CD4-positive, alpha-beta T cell treated with Interleukin-2 at 100 ng/mL for 4 hours (primary cell): ENCODE measurements at places on chromosomes 12 and 14.

DNA sequence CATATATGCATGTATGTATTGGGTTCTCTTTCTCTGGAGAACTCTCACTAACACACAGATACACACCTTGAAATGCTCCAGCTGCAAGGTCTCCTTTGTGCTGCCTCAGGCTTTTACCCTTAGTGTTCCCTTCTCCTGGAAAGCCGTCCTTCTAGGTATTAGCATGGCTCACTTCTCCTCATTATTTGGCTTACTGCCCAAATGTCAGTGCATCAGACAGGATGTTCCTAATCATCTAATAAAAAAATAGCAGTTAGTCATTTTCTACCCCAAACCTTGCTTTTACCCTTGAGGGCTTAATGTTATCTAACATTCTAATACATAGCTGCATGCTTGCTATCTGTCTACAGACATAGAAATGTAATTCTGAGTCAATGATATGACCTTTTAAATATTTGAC, 109.0 kb upstream of the SLC16A7 start:
- DNase-seq = no peak

- DNase-seq = no peak
These were observed 10.7 kb downstream of the TCTN2 start for GRCh38 chr12:123681605-123682004.

GRCh38 chr12:96193725-96194575, at the start of gene ELK3:
TSS of gene ELK3 (plus strand) at chr12:96194375.
- peak; percentile 63 for DNase-seq

DNA sequence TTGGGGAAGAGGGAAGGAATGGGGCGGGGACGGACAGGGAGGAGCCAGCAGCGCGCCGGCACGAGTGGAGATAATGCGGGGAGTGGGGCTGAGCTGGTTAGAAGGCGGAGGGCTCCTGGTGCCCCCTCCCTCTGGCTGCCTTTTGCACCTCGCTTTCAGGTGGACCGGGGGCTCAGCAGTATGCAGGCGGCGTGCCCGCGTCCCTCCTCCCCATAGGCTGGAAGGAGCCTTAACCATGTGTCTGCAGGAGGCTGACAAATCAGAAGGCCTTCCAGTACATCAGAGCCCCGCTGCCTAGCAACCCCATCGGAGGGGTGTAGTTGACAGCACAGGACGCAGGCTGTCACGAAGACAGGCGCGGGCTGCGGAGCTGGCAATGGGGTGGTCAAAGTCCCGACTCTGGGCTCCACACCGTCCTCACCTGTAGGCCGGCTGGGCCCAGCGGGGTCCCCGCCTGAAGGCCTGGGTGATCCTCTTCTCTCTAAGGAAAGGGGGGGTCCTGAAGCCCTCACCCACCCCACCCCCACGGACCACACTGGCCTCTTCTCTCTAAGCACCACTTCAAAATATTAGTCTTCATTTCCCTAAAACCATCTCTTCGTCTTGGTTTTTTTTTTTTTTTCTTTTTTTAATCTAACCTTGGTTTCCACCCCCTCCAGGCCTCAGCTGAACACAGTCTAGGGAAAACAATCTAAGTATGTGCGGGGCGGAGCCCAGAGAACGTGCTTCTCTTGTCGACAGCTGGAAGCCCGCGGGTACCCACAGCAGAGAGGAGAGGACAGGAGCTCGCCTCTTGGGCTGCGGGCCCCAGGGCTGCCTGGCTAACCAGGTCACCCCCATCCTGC, 44.5 kb downstream of the KDM2B start:
- peak; percentile 64 for DNase-seq

GRCh38 chr12:129076441-129077320, 223.4 kb downstream of the GLT1D1 start:
- DNase-seq = no peak

- DNase-seq = no peak
These were observed 41.8 kb upstream of the COL2A1 start for GRCh38 chr12:48045965-48046518.

- no peak for DNase-seq
These were observed 27.2 kb downstream of the SPX start for GRCh38 chr12:21553329-21553675.

- DNase-seq = no peak
These were observed 917.7 kb downstream of the DIO2 start for GRCh38 chr14:79293482-79294177.

GRCh38 chr14:102591372-102591943, 991 bp upstream of the RCOR1 start:
- no peak for DNase-seq

DNA sequence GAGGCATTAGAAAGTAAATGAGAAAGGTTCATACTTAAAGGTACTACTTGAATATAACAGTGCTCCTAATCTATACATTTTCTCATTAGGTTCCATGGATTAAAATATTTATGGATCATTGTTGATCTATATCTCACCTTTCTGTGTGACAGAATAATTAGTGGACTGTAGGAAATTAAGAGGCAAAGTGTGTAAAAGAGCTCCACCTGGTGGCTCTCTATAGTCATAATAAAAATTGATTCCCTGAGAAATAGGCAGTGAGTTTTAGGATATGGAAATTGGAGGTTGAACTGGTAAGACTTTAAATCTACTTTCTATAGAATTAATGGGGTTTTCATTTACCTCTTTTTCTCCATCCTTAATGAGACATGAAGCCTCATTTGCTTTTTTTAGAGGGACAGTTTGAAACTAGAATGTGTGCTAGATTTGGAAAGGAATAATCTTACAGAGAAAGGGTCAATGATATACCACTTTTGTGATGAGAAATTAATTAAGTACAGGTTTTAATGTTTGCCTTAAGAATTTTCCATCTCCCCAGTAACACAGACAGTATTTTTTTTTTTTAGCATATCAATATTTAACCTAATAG, 11.8 kb upstream of the DERA start:
- peak; percentile 50 for DNase-seq

DNA sequence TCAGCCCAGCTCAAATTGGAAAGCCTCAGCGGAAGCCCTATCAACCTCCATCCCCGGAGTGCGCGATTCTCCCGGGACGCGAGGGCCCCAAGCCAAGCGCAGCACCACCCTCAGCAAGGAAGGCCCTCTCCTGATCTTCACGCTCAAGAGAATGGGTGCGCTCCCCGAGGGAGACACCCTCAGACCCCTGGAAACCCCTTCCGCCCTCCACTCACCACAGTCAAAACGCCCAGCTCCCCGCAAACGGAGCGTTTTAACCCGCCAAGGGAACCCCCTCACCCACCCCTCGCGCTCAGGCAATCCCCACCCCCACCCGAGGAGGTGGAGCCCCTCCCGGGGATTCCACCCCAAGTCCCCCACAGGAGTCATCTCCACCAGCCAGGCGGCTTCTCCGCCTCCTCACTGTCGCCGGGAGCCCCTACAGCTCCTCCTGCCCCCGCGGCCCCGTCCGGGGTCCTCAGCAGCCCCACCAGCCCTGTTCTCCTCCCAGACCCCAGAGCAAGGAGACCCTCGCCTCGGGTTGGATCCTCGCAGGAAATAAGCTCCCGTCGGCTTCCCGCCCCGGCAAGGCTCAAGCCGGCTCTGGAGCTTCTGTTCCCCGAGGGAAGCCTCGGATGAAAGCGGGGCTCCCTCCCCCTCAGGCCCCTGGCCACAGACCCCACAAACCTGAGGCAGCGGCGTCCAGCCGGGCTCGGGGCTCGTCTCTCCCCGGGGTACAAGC, 507 bp downstream of the BAZ2A start:
- DNase-seq = peak; percentile 25

DNA sequence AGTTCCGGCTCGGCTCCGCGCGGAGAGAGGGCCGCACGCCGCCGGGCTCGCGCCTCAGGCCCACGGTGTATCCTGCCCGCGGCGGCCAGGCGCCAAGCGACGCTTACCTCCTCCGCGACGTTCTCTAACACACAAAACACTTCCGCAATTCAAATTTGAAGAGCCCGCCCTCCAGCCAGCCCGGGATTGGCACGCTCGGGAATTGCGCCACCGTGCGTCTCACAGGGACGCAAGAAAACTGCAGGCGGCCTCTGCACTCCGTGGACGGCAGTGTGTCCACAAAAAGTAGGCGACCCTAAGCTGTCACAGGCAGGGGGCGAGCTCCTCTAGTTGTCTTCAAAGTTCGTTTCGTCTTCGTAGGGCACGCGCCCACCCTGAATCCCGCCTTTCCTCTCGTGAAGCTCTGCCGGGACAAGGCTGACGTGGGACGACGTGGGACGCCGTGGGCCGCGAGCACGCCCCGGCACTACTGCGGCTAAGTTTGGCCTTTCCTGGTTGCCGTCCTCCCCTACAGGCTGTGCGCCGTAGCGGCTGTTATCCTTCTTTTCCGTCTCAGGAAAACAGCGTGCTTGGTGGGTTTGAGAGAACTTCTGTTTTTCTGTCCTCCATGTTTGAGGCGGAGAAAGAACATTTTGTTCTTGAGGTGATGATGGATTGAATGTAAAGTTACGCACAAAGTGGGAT, at the start of gene MIS18BP1:
Gene MIS18BP1, minus strand, starts transcription at position 133 of the 684 bp plus-strand sequence. CDS start 5,916 bp downstream, outside the sequence.
- peak; percentile 96 for DNase-seq

DNA sequence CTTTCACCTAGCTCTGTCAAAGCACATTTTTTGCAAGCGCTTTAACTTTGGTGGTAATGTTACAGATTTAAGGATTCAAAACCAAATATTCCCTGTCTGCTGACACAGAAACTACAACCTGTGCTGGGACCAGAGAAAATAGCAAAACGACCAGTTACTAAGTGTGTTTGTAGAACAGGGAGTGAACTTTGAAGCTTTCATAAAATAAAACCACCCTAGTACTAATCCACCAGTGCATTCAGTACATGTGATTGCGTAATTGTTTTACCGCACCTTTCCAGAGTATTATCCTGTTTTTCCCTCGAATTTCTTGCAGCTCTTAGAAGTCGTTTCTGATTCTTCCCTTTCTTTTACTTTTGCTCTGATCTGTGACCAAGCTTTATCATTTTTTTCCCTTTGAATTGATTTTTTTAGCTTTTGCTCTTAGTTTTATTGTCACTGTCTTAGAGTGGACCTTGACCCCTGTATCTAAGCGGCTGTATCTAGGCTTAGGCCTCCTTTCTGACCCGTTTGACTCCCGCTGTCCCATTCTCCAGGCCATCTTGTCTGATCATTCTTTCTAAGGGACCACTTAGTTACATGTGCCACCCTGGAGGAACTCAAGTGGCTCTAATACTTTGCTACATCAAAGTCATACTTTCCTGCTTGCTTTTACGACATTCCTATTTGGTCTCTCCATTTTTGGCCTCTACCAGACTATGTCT, 429.4 kb downstream of the PCNX1 start:
- no peak for DNase-seq

DNA sequence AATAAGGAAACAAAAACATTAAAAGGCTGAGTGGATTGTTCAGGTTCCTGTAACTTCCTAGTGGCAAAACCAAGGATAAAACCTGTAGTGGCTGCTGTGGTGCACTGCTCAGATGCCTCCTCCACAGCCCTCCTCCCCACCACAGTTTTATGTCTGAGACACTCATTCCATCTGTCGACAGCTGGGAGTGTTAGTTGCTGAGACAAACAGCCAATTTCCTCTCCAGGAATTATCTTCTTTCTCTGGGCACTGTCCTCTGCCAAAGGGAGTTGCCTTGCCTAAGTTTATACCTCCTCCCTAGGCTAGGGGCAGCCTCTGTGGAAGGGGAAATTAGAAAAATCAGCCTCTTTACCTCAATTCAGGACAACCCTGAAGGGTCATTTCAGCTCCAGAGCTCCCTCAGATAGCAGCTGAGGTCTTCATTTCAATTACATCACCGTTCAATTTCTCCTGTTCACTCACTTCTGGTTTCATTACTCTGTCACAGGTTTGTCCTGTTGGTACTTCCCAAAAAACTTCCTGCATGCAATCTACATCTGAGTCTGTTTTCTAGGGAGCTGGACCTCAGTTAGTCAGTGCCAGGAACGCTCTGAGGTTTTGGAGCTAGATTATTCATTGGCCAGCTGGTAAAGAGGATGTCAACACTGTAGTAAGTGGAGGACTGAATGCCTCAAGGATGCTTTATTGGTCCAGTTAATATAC, 74.9 kb upstream of the ATP2B1 start:
- DNase-seq = no peak

DNA sequence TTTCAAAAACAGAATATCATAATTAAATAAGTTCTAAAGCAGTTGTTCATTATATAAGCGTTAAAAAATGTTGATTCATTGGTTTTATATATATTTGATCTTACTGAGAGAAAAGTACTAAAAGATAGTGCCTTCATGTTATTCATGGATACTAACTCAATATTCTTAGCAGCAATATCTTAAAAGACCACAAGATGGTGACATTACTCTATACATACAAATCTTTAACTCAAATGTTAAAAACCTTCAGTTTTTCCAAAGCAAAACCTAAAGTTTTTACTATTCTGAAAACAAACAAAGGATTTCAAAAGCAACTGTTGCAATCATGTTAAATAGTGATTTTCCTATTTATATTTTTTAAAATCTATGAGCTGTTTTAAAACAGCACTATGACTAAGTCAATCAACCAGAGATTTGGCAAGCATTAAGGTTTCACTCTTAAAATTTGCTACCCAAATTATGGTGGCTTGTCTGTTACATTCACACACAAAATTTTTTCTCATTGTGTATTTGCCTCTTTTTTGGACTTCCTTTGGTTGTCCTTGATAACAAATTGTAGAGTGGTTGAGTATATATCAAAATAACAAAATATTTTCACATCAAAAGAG, 50.1 kb upstream of the RERGL start:
- DNase-seq = no peak

GRCh38 chr14:74977901-74978385, 22.5 kb upstream of the PGF start:
- DNase-seq = no peak

- DNase-seq = no peak
These were observed 119.4 kb downstream of the CAND1 start for GRCh38 chr12:67388331-67389138.

DNA sequence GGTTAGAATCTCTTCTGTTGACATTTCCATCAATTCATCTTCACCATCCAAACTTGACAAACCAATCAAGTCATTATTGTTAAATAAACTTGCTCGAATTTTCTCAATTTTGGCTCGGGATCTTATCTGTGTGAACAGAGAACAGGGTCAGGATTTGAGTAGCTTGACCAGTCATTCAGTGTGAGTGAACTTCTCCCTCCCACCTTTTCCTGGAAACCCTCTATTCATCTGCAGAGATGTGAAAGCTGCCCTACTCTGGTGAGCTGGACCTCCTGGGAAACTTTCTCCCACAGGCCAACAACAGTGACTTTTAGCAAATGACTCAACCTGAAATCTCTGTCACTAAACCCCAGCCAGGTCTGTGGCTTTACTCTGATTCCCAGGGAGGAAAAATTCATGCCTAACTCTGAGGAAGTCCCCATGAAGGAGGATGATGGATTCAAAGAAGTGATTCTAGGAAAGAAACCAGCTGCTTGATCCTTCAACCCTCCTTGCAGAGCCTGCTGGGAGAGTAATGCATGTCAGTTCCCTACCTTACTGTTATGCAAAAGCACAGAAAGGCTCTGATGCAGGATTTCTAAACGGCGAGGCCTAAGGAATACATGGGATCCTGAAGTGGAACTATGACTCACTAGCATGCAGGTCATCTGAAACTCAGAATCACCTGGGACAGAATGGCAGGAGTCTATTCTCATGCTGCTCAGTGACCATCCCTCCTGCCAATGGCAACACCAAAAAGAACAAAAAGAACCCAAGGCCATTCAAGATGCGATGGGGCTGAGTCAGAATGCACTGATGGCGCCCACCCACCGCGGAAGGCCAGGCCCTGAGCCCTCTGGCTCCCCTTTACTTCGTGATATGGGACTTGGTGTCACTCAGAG, 58.0 kb downstream of the TRAFD1 start:
- DNase-seq = no peak
